ENCODE measurements at places on chromosomes 2 and 18. TPM values are rescaled to one million over a fixed set of nuclear protein-coding genes. Genes with fewer than 3 reads are reported as not detected.

DNA sequence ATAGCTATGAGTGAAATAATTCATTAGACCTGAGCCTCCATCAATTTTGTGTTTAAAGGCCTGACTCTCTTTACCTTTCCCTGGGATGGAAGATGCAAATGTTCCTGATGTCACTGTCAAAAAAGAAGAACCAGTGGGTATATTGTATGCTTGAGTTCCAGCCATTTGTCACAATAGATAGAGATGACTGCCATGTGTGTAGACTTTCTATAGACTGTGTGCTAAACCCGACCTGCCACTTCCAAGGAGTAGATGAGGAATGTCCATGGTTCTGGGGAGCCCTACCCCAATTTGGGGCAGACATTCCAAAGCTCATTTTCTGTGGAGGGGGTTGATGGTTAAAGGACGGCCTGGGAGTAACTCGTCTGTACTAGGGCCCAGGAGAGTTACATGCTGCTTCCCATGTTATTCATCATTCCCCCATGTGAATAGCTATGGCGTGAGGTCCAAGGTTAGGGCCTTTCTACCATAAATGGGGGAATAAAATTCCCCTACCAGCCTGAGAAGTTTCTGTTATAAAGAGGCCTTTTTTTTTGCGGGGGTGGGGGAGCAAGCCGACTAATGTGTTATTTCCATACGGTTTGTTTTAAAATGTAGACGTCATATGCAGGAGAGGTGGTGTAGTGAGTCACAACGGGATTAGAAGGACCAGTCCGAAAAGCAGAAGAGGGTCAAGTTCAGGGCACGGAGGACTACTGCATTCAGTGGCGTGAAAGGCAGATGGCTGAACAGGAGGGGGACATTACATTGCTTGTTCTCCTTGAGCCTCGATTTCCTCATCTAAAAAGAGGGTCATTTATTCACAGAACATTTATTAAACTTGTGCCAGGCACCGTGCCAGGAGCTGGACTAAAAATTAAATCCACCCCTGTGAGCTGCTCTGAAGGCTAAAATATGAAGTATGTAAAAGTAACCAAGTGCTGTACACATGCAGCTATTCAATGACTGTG lies 24.0 kb downstream of the IL1B start:
- peak; percentile 30 for DNase-seq

Gene C2orf80
- not detected for total RNA-seq

DNA sequence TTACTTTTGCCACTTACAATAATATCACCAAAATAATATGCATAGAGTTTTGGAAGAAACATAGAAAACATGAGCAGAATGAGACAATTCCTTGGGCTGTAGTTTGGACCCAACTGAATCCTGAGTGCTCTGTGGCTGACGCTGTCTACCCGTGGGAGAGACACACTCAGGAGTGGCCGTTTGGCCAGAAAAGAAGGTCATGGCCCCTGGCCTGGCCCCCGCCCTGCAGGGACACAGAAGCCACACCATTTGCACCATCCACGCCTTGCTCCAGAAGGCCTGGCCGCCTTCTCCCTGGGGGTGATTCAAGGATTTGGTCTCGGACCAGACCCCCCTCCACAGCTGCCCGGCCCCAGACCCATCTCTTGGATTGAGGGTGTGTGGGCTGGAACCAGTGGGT lies 6.4 kb upstream of the D2HGDH start:
- DNase-seq = no peak

DNA sequence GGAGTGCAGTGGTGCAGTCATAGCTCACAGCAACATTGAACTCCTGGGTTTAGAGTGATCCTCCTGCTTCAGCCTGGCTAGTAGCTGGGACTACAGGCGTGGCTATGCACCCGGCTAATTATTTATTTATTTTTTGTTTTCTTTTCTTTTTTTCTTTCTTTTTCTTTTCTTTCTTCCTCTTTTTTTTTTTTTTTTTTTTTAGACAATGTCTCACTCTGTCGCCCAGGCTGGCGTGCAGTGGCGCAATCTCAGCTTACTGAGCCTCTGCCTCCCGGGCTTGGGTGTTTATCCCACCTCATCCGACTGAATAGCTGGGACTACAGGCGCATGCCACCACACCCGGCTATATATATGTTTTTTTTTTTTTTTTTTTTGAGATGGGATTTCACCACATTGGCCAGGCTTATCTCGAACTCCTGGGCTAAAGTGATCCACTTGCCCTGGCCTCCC lies 1.4 kb upstream of the ANXA4 start:
- DNase-seq = peak; percentile 44

DNA sequence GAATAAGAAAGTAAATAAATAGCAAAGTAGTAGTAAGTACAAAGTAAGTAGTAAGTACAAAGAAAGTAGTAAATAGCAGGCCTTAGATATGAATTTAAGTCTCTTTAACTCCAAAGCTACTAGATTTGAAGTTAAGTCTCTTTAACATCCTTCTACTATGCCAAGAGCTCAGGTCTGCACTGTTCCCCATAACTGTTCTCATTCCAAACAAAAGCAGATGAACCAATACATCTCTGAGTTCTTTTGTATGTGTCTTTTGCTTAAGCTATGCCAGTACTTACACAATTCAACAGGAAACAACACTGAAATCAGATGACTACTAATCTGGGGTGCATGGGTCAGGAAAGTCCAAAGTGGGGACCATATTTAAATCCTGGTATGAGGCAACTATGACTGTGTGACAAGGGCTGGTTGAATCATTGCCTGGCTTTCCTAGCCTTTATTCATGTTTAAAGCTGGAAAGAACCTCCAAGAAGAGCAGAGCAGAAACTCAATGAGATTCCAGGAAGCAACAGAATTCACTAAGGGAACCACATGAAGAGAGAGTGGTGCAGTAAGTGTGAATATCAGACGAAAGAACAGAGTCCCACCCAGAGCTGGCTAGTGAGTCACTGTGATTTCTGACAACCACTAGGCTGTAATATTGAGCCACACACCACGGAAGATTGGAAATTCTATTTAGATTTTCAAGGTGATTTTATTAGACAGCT lies 51.0 kb upstream of the CYP26B1 start:
- no peak for DNase-seq

Gene RMDN2
- total RNA-seq = 4.7 TPM

Gene ARHGAP28
- total RNA-seq = not detected

- DNase-seq = no peak
Observed at GRCh38 chr18:58625839-58626238, 3.1 kb downstream of the ALPK2 start.

Gene COL5A2
- 1.1 TPM for total RNA-seq

Gene SCYGR4
- total RNA-seq = not detected

DNA sequence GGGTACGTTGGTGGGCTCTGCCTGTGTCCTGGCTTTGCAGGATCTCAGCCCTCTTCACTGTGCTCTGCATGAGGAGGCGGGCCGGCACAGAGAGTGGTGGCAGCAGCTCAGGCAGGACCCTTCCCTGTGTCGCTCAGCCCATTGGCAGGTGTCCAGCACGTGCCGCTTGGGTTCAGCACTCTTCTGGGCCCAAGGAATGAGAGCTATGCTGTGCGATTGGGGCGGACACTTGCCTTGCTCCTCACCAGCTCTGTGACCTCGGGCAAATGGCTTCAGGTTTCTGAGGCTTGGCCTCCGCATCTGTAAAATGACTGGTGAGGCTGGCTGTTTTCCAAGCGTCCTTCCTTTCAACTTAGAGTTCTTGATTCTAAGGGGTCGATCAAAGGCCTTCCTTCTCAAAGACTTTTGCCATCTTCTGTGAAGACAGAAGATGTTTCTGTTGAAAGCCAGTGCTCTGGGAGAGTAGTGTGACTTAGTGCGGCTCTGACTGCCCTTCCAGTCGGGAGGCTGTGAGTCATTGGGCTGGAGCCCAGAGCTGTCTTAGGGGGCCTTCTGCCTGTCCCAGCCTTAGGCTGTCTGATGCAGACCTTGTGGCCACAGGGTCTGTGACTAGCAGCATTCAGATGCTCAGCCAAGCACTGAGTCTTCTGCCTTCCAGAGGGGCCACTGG lies 35.6 kb downstream of the GLI2 start:
- no peak for DNase-seq

GRCh38 chr18:69787825-69788547 lies 159.7 kb downstream of the CD226 start:
- DNase-seq = peak; percentile 14

Gene PLA2R1
- 5.8 TPM for total RNA-seq

DNA sequence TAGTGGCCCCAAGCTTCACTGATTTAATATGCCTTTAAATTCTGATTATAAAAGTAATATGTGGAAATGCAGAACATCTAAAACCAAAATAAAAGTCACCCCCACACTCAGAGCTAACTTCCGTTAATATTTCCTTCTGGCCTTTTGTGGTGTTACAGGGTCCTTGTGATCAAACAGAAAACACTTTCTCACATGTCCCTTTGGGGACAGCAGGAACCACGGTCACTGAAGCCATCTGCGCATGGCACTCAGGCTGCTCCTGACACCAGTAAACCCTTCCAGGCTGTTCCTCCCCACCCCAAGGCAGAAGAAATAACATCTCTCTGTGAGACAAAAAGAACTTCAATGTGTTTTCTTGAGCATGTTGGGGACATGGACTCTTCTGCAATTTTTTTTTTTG lies 25.1 kb upstream of the GPR17 start:
- DNase-seq = no peak

DNA sequence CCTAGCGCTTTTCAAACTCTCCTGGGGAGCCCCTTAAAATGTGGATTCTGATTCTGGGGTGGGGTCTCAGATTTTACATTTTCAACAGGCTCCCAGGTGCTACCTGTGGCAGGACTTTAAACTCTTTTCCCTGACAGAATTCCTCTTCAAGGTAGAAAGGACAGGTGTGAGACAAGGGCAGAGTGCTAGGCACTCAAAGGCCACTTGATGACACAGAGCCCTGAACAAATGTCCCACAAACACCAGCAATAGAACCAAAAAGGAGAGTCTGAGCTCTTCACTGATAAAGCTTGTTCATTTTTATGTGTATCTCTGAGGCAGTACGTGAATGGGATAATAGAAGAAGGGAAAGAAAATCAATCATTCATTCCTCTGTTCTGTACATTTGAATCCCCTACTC lies 77.7 kb upstream of the PELI1 start:
- no peak for DNase-seq

GRCh38 chr2:109257653-109258052 lies 128.6 kb downstream of the SH3RF3 start:
- DNase-seq = no peak

DNA sequence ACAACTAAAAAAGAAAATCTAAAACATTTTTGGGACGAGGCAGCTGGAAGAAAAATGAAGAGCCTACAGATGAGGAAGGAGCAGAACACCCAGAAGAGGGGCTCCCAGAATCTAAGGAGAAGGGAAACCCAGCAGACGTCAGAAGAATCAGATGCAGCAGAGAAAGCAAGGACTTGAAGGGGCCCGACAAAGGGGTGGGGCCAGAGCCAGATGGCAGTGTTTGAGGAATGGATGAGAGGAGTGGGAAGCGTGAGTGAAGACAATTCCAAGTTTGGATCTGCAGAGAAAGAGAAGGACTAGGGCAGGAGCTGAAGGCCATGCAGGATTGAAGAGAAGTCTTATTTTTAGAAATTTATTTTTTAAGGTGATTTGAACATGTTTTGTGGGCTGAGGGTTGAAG lies 19.3 kb downstream of the PTMA start:
- DNase-seq = no peak

Gene FAM110C
- total RNA-seq = 17.9 TPM

Gene ADRA2B
- not detected for total RNA-seq

GRCh38 chr2:161170958-161171932 lies 11.0 kb downstream of the TANK start:
- DNase-seq = no peak

DNA sequence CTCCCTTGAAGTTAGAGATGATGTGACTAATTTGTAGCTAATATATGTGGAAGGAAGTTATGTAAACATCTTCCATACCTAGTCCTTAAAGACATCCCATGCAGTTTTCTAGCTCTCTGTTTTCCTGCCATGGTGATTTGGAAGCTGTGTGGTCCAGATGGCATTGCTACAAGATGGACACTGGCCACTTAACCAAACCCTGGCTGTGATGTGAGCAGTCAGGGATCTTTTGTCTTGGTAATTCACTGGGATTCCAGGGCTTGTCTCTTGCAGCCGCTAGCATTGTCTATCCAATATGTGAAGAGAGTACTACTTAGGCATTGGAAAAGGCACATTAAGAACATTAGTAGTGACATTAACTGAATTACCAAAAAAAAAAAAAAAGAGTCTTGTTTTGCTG lies 139.9 kb upstream of the DOCK10 start:
- no peak for DNase-seq

- DNase-seq = peak; percentile 8
Observed at GRCh38 chr2:107992069-107992468, 5.7 kb downstream of the SLC5A7 start.

DNA sequence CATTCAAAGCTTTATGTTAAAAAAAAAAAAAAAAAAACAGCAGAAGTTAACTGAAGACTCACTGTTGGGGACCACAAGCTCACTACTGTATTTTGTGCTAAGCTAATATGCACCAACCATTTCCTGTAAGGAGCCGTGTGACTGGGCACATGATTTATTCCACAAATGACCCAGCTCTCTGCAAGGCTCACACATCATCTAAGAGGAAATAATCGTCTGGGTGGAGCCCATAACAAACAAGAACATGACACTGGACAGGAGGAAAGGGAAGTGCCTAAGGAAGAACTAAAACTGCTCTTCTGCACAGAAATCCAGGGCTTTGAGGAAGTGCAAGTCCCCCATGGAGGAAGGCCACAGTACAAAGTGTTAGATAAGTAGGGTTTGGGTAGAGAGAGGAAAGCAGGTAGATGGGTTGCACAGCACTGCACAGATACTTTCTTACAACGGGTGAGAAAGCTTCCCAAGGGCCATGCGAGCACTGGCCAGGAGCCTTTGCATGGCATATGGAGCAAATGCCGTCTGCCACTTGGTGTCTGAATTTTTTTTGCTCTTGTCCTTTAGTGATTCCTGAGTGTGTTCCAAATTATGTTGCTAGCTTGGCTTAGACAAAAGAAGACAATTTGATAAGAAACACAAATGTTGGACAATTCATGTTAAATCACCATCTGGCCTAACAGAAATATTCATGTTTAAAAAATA lies 24.4 kb downstream of the NFE2L2 start:
- DNase-seq = peak; percentile 53

DNA sequence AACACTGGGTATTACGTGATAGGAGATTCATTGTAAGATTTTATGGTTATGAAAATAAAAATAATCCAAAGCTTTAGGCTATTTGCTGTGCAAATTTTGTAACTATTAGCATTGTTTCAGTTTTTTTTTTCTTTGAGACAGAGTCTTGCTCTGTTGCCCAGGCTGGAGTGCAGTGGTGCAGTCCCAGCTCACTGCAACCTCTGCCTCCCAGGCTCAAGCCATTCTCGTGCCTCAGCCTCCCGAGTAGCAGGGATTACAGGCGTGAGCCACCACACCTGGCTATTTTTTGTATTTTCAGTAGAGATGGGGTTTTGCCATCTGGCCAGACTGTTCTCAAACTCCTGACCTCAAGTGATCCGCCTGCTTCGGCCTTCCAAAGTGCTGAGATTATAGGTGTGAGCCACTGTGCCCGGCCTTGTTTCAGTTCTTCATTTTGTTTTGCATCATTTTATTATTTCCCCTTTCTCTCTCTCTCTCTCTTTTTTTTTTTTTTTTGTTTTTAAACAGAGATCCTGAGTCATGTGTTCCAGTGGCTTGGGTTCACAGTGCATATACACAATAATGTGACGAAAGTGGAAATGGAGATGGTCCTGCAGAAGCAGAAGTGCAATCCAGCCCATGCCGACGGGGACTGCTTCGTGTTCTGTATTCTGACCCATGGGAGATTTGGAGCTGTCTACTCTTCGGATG lies 25.8 kb downstream of the CASP10 start:
- DNase-seq = no peak
